ENCODE measurements at places on chromosomes 13 and 19.

- no peak for DNase-seq
Measured at GRCh38 chr19:43623889-43624670, 4.7 kb upstream of the ZNF428 start.

DNA sequence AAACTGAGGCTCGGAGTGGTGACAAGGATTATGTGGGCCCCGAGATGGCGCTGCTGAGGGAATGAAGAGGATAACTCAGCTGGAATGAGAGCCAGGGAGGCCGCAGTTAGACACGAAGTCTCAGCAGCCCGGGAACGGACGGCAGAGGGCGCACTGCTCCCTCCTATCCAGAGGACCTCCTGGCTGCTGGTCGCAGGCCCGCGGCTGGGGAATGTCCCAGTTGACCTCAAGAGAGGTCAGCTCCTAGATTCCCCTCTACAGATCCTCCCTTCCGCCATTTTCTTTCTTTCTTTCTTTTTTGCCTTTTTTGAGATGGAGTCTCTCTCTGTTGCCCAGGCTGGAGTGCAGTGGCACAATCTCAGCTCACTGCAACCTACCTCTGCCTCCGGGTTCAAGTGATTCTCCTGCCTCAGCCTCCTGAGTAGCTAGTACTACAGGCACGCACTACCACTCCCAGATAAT lies 24.1 kb upstream of the ASPDH start:
- peak; percentile 35 for DNase-seq

GRCh38 chr19:53553865-53554791 lies 16.2 kb downstream of the ZNF331 start:
- peak; percentile 77 for DNase-seq

DNA sequence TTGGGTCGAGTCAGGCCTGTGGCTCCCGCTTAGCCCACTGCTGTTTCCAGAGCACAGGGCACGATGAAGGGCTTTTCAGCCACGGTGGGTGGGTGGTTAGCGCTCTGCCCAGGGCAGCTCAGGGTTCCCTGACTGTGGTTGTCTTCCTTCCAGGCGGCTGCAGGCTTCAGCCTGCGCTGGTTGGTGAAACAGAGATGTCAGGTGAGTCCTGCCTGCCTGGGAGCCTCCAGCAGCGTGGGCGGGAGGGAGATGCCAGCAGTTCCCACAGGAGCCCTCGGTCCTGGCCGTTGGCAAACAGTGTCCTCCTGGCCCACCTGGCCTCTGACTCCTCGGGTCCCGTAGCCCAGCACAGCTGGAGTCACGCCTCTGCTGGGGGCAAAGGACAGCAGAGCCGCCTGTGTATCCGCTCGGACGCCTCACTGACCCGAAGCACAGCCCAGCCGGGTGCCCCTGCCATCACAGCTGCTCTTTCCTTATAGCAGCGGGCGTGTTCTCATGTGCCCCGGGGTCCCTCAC lies 9.7 kb downstream of the ADAT3 start:
- DNase-seq, result no peak

DNA sequence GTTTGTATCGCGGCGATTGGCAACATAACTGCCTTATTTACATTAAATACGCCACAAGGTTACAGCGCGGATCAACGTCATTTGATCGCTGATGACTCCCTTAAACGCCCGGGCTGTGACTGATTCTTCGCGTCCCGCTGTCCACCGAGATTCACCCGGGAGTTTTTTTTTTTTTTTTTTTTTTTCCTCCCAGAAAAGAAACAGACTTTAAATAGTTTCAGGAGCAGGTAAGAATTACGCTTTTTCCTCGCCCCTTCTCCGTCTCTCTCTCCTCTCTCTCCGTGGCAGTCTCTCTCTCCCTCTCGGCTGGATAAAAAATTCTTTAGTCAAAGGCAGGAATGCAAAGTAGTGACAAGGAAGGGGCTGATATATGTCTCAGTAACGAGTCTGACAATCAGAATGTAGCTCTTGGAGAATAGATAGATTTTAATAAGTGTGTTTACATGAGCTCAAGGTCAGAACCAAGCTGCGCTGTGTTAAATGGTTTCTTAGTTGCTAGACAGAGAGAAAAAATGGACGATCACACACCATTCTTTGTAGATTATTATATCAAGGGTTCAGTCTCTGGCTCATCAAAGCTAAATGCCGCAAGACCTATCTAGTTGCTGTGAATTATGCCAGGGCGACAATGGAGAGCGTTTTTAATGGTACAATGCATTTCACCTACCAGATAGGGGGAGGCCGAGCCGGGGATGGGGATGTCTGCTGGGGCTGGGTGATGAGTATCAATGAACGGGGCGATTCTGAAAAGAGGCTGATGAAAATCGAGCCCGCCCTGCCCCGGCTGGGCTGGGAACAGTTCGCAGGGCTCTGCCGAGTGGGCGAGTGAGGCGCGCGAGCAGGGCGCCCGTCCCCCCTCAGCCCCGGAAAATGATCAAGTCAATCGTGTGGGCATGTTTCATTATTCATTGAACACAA lies 147.2 kb upstream of the ZNF536 start:
- no peak for DNase-seq

GRCh38 chr13:38430796-38431195 lies 81.1 kb downstream of the UFM1 start:
- DNase-seq, result no peak

DNA sequence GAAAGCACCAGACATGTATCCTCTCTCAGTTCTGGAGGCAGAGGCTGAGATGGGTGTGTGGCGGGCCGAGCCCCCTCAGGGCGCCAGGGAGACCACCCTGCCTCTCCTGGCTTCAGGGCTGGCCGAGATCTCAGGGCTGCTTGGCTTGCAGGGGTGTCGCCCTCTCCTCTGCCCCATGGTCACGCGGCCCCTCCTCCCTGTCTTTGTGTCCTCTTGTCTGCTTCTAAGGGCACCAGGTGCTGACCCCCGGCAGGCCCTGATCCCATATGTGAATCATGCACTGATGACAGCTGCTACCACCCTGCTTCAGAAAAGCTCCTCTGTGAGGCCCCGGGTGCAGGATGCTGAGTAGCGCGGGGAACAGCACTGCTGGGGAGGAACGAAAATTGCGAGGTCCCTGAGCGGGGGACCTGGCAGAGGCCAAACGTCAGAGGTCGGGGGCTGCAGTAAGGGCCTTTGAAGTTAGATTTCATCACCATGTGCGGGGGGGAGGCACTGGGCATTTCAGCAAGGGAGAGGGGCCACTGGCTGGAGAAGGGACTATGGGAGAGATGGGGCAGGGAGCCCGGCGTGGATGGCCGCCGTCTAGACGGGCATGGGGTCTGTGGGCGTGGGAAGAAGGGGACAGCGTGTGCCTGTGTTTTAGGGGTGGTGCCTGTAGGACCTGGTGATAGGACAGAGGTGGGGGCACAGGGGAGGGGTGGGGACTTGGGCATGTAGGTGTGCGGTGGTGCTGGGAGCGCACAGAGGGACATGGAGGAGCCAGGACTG lies 125.2 kb downstream of the KDM4B start:
- no peak for DNase-seq

DNA sequence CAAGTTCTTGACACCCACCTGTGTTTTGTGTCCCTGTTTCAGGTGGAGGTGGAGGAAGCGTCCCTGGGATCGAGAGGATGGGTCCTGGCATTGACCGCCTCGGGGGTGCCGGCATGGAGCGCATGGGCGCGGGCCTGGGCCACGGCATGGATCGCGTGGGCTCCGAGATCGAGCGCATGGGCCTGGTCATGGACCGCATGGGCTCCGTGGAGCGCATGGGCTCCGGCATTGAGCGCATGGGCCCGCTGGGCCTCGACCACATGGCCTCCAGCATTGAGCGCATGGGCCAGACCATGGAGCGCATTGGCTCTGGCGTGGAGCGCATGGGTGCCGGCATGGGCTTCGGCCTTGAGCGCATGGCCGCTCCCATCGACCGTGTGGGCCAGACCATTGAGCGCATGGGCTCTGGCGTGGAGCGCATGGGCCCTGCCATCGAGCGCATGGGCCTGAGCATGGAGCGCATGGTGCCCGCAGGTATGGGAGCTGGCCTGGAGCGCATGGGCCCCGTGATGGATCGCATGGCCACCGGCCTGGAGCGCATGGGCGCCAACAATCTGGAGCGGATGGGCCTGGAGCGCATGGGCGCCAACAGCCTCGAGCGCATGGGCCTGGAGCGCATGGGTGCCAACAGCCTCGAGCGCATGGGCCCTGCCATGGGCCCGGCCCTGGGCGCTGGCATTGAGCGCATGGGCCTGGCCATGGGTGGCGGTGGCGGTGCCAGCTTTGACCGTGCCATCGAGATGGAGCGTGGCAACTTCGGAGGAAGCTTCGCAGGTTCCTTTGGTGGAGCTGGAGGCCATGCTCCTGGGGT lies 16.7 kb downstream of the PRAM1 start:
- DNase-seq, result no peak

DNA sequence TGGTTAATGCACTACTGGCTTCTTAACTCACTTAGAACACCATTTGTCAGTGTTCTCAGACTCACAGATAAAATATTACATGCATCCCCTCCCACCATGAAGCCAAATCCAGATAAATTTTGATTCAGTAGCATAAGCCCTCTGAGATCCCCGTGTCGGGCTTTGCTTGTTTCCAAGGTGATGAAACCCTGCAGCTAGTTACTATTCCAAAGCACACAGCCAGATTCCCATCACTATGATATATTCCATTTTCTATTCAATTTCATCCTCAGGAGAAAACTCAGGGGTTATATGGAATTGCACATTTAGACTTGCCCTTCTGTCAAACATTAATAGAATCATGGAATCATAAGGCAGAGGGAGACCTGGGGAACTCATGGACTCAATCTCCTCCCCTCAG lies 9.4 kb upstream of the FAM124A start:
- DNase-seq, result no peak
